ENCODE measurements at places on chromosomes 13 and 19.

DNA sequence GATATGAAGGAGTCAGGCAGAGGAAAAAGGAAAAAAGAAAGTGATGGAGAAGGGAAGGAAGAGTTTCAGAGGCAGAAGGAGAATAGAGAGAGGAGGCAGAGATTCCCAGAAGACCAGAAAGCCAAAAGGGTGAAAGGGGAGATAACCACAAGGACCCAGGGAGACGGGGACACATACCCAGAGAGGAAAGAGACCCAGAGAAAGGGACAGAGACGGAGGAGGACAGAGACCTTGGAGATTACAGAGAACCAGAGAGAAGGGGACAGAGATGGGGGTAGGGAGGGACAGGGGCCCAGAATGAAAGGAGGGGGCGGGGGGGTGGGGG lies 1.4 kb downstream of the PTH2 start:
- no peak for DNase-seq

DNA sequence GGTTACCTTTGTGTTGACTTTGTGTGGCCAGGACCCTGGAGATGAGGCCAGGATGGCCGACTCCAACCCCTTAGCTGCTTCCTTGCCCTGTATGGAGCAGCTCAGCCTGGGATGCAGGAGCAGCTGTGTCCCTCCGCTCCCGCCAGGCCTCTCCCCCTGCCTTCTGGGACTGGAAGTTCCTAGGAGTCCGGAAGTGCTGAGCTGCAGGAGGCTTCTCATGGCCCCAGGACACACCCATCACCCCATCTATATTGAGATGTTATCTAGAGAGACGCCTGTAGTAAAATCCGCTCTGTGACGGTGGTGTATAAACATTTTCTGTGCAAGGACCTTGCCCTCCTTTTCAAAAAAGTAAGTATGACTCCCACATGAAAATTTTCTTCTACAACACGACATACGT lies 27.0 kb downstream of the WTIP start:
- DNase-seq: no peak

- DNase-seq: no peak
Measured at GRCh38 chr13:51532736-51533197, 51.5 kb upstream of the WDFY2 start.

- DNase-seq: peak; percentile 50
Measured at GRCh38 chr19:44808463-44809371, at the start of gene BCAM. BCAM (plus strand) TSS chr19:44809103; CDS start chr19:44809125, 22 bp downstream.

- DNase-seq: no peak
Measured at GRCh38 chr19:54461613-54462012, 2.0 kb downstream of the LENG9 start.

GRCh38 chr13:76397413-76397812 lies 488.8 kb downstream of the KCTD12 start:
- no peak for DNase-seq

DNA sequence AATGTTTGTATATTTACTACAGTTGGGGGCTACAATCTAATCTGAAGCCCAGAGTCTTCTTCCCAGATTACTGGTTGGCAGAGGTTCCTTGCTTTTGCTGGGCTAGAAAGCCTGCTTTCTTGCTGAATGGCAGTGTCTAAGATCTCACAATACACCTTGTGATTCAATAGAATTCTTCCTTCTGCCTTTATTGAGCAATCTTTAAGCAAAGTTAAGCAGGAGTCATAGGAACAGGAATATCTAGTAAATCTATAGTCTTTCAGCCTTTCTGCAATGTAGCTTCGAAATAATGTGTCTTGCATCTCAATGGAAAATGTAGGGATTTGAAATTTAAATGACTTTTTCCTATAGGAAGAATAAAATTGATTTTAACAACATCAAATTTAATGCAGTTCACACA lies 346.1 kb downstream of the SLITRK1 start:
- DNase-seq: no peak

GRCh38 chr13:58032676-58033460 lies 401.3 kb downstream of the PCDH17 start:
- DNase-seq: no peak

DNA sequence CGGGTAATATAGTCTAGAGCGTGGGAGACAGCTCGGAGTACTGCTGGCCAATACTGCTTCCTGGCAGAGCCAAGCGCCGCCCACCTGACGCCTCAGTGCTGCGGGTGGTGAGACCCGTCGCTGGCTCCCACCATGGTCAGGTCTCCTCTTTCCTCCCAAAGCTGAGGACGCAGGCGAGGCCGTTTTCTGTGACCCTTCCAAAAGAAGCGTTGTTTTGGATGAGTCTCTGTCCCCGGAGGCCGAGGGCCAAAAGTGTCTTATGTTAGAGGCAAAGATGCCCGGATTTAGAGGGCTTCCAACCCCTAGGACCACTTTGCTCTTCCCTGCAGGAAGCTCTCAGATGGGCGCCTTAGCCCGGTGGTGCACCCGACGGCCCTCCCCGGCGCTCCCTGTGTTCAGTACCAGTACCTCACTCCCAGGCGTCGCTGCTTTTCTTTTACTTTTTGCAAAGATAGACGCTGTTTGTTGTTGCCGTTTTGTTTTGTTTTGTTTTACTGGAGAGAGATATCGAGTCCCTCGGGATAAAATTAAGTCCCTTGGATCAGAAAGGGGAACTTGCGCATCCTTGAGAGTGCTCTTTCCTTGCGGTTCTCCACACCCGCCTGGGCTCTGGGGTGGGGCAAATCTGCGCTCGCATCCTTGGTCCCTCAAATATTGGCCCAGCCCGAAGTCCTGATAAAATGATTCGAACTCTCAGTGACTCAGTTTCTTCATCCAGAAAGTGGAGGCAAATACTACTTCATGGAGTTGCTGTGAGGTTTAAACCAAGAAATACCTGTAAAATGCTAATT lies 7.0 kb downstream of the PDX1 start:
- DNase-seq: no peak

DNA sequence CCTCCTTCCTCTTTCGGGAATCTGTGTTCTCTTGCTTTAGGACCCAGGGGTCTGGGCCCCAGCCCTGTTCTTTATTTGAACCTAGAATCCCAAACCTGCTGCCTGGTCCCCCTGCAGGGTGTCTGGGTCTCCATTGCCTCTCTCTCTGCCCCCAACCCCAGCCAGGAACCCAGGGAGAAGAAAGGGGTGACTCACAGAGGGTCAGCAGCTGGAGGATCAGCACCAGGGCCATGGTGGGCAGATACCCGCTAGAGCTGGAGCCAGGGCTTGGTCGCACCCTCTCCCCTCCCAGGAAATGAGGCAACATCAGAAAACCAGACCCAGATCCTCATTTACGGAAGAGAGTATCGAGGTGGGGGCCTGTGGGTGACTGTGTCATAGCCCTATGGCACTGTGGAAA lies at the start of gene OSCAR:
OSCAR (minus strand) TSS at position 243 of the 400 bp plus-strand sequence; CDS start at position 232, 11 bp downstream.
- DNase-seq: no peak

GRCh38 chr13:24851546-24851945 lies 87.6 kb downstream of the RNF17 start:
- peak; percentile 29 for DNase-seq

DNA sequence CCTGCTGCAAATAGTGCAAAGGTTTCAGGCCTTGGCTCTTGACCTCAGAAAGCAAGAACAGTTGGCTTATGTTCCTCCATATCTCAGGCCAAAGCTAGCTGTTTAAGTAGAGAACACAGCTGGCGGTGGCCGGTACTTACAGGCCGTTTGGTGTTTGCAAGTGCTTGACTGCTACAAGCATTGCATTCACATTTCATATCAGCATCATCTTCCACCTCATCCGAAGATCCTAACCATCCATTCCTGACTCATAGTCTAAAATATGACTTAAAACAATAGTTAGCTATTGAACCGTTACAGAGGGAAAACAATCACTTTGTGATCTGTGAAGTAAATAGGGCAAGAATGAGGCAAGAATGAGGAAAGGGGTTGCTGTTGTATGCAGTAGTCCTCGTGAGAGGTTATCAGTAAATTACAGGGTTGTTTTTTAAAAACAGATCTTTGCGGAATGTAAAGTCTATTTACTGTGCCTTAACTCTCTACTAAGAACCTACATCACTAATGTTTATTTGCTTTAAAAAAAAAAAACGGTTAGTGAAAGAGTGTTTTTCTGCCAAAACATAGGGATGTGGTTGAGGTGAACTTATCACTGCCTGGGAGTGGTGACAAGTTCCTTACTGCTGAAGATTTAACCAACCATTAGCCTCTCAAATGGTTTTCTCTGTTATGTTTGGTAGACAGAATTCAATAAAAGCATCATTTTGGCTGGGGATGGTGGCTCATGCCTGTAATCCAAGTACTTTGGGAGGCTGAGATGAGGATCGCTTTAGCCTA lies 21.6 kb upstream of the WDR88 start:
- DNase-seq: no peak

DNA sequence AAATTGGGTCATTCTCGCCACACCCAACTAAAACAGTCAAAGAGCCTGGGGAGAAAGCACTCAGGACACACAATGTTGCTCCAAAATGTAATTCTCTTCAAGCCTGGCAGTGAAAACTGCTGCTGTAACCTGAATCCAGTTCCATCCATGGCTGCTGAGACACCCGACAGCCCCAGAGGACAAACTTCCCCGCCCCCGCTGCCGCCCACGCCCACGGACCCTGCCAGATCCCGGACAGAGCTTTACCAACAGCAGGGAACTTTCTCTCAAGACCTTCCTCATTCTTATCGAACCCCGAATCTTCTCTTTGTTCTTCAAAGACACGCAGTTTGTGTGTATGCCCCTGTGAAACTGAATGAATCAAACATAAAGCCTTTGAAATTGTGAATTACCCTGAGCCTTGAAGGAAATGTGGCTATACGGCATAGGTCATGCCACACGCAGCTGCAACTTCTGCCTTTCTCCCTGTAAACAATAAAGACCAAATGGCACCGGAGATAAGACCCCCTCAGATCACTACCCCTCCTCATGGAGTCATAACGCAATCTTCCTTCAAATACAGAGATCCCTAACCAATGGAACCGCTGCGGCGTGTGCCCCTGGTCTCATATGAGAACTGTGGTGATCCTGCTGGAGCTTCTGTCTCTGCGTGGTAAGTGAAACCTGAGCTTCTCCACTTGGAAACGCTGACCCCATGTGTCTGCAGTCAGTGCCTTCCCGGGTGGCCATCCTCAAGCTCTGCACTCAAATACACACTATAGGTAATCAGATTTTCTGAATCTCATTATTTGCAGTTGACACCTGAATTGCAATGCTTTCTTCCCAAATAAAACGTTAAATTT lies 4.8 kb upstream of the LAMP1 start:
- peak; percentile 44 for DNase-seq

DNA sequence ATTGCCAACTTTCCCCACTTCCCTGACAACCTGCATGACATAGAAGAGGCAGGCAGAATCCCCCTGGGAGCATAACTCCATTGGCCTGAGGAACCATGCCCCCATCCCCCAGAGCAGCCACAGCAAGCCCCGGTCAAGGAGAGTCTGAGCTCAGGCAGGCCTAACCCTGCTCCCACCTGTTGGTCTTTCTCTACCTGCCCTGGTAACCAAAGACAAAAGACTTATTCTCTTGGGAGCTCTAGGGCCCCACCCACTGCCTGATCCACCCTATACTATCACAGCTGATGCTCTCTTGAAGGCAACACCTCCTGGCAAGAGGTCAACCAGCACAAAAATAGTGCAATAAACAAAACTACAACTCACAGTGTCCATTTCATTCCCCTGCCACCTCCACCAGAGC lies 59.3 kb downstream of the TNFSF13B start:
- no peak for DNase-seq

DNA sequence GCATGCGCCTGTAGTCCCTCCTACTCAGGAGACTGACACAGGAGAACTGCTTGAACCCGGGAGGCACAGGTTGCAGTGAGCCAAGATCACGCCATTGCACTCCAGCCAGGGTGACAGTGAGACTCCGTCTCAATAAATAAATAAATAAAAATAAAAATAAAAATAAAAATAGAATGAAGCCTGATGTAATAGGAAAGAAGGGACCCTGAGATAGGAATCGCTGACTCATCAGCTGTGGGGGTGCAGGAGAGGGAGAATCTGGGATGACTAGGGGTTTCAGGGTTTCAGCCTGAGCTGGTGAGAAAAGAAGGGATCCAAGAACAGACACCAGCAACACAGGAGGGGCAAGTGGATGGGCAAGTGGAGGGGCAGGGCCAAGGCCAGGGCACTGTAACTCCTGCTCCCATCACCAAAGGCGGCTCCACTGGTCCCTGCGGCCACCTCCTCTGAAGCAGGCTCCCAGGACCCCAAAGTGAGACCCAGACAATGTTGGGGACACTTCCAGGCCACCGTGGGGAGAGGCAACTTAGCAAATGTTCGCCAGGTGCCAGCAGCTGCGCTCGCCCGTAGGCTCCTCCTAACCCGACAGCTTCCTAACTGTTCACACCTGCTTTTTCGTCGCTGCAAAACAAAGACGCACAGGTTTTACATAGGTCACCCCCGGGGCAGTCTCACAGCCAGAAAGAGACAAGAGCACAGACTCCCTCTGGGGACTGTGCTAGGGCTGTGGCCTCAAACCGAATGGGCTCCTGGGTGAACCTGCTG lies 1.2 kb downstream of the HAUS8 start:
- no peak for DNase-seq

GRCh38 chr19:19420570-19421298 lies 15.3 kb downstream of the GATAD2A start:
- no peak for DNase-seq

DNA sequence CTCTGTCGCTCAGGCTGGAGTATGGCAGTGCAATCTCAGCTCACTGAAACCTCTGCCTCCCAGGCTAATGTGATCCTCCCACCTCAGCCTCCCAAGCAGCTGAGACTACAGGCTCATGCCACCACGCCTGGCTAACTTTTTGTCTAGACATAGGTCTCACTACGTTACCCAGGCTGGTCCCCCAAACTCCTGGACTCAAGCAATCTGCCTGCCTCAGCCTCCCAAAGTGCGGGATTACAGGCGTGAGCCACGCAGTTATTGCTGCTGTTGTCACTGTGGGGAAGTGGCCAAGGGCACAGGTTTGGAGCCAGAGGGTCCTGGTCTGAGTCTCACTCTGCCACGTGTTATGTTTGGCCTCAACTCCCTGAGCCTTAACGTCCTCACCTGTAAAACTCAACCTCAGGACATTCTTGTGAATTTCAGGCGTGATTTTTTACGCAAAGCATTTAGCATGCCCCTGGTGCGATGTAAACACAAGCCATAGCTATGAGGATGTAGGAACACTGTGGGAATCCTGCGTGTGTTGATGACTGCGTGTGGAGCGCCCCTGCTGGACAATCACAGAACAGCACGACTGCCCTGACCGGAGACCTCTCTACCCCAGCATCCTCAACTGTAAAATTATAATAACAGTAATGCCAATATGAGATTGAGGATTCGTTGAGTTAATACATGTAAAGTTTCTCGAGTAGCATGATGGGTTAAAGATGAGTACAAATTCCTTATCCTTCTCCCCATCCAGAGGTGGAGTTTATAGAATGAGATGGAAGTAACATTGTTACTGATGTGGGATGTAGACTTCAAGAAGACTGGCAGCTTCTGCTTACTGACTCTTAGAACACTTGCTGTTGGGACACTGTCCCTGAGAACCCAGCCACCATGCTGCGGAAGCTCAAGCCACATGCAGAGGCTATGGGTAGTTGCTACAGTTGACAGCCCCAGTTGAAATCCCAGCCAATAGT lies 41.8 kb upstream of the PNMA8B start:
- DNase-seq: peak; percentile 48

- DNase-seq: peak; percentile 21
Measured at GRCh38 chr13:109667056-109667455, 119.3 kb downstream of the IRS2 start.

DNA sequence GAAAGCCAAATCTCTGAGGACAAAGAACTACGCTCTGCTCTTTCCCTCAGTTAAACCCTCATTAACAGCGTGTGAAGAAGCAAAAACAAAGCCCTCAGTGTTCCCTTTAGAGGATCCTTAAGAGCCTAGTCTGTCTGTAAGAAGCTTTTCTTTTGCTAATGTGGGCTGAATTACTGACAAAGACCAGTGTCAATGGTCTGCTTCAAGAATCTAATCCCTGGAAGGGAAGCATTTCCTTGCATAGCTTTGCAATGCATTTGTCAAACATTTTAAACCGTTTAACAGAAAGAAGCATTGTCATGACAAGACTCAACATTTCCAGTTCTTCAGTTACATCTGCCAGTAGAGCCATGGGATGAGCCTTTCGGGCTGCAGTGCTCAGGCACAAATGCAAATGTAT lies 64.9 kb downstream of the EDNRB start:
- no peak for DNase-seq
